ENCODE measurements at places on chromosomes 6 and 20.

GRCh38 chr6:52209770-52210169 is 23.6 kb downstream of the IL17A start:
- no peak for DNase-seq

GRCh38 chr6:144264270-144265060 is 20.7 kb upstream of the UTRN start:
- no peak for DNase-seq

DNA sequence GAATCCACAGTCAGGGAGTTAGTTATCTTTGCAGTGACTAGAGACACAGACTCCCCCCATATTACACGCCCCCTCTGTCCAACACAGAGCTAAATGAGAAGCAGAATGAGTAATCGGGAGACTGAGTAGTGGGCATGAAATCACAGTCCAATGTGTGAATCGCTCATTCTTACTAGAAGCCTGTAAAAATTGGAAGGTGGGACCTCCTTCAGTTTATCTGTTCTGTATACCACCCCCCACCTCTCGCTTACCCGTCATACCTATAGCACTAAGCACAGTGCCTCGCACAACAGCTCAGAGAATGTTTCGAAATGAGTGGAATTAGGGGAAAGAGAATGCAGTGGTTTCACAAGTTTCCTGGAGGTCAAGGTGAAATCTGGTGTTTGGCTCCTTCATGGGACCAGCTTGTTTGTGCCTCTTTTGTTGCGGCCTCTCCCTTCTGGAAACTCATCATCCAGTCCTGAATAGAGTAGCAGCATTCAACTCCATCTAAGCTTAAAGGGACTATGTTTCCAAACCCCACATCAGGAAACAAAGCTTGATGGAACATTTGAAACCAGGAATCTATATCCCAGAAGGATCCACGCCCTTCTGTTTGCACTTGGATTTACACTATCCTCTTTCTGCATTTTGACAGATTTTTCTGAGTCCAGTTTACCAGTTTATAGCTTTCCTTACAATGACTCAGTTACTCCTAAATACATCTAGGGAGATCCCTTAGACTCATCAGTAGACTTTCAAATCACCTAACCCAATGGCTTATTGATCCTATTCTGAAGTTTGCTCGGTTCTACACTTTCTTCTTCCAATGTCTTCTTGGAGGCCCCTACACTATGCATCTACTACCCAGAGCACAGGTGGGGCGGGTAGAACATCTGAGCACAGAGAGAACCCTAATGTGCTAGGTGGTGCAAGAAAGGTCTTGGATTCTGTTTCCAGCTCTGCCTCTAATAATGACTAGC is 59.2 kb upstream of the PIM1 start:
- DNase-seq: no peak

GRCh38 chr6:21138336-21139069 is 455.0 kb upstream of the SOX4 start:
- no peak for DNase-seq

DNA sequence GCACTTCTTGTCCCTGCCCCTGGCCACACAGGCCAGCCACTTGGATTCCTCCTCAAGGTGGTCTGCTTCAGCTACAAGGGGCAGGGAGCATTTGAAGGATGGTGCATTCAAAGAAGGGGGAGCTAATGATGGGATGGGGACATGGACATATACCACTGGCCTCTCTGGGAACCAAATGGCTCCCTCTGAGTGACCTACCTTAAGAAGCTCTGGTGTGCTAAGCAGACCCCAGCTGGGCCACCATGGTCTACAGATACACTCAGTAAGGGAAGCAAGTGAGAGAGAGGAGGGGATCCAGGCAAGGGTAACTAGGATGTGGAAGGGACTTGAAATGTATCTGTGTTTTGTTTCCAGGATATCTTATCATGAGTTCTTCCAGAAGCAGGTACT is 62.4 kb downstream of the TTI1 start:
- DNase-seq: no peak

GRCh38 chr6:52937908-52938307 is 28.4 kb upstream of the GSTA3 start:
- no peak for DNase-seq

- DNase-seq: no peak
Observed at GRCh38 chr6:968791-969190, 275.9 kb upstream of the EXOC2 start.

DNA sequence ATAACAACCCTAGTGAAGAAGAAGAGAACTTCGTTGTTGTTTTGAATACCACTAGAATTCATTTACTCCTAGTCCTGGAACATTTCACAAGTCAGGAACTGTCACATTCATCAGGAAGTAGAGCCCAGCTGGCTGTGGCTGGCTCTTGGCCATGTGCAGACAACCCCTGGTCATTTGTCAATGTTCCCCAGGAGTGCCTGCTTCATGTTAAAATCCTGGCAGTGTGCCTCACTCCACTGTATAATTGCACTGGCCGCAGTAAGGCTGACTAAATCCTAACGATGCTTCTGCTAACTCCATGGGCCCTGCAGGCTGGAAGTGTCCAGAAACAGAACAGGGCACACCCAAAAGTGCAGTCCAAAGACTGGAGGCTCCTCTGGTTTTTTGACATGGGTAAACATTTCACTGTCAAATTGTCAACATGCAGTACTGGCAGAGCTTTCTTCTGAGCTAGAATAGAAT is 41.5 kb upstream of the ADGRF1 start:
- DNase-seq: peak; percentile 12

- no peak for DNase-seq
Observed at GRCh38 chr6:100479179-100480035, 14.7 kb upstream of the SIM1 start.

GRCh38 chr6:111157412-111157811 is 70.1 kb downstream of the SLC16A10 start:
- no peak for DNase-seq

DNA sequence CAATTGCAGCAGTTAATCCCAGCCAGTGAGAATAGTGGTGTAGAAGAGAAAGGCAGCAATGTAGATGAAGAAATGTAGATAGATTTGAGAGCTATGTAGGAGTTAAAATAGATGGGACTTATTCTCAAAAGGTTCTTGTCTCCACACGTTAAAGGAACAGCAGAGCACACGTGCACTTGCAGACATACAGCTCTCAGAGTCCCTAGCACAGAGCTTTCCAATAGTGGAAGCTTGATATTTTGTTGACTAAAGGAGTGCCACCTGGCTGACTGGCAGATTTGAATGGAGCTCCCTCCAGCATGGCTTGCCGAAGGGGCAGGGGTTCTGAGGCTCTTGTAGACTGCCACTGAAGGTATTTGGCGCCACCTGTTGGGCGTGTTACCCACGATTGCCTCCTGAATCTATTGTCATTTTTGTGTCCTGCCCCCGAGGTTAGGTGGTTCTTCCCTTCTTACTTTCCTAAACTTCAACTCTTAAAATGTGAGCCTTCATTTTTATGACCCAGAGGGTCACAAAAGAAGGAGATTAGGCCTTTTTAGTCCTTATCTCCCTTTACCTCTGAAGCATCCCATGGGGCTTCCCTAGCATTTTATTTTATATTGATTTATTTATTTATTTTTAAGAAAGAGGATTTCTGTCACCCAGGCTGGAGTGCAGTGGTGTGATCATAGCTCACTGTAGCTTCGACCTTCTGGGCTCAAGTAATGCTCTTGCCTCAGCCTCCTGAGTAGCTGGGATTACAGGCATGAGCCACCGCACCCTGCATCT is 16.4 kb downstream of the BRD2 start:
- peak; percentile 22 for DNase-seq

DNA sequence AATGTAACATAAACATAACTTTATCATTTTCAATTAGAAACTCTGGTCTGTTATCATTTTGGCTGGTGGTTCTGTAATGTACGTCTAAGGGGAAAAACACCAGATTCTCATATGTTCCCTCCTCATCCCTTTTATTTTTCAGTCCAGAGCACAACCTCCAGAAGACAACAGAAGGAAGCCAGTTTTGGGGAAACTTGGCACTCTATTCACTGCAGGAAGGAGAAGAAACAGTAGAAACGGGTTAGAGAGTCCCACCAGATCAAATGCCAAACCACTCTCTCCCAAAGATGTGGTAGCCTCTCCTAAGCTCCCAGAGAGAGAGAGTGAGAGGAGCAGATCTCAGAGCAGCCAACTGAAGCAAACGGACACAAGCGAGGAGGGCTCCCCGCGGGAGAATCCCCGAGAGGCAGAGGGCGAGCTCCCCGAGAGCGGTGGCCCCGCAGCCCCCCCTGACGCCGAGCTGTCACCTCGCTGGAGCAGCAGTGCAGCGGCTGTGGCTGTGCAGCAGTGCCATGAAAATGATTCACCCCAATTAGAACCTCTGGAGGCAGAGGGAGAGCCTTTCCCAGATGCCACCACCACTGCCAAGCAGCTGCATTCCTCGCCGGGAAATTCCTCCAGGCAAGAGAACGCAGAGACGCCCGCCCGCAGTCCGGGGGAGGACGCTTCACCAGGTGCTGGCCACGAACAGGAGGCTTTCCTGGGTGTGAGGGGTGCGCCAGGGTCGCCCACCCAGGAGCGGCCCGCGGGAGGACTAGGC is 117.8 kb downstream of the RTN4IP1 start:
- no peak for DNase-seq

DNA sequence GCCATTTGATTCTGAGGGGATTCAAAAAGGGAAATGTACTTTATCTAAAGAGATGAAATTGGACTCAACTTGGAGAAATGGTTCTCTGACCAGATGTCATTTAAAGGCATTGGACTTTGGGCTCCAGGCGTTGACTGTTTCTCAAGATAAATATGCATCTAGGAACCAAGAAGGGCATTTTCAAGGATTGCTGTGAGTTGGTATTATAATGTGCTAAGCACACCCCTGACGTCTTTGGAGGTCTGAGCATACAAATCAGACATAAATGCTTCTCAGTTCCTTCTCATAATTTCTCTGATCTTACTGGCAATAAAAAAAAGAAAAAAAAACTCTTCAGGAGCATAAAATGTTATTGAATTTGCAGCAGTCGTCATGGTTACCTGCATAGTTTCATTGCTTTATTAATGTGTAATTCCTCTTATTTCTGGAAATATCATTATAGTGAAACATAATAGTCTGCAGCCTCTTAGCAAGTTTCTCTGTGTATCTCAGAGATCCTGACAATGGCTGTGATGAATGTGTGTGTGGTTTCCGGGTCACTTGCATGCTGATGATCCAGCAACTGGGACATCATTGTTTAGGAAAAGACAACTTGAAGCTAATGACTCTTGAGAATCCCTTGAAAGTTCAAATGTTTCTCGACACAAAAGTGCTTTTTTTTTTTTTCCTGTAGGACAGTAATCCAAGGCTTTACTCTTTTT is 136.0 kb downstream of the AIG1 start:
- DNase-seq: no peak

GRCh38 chr6:28858963-28859362 is 64.8 kb downstream of the TRIM27 start:
- DNase-seq: no peak

GRCh38 chr20:59589086-59589684 is 15.2 kb upstream of the PHACTR3 start:
- DNase-seq: no peak

DNA sequence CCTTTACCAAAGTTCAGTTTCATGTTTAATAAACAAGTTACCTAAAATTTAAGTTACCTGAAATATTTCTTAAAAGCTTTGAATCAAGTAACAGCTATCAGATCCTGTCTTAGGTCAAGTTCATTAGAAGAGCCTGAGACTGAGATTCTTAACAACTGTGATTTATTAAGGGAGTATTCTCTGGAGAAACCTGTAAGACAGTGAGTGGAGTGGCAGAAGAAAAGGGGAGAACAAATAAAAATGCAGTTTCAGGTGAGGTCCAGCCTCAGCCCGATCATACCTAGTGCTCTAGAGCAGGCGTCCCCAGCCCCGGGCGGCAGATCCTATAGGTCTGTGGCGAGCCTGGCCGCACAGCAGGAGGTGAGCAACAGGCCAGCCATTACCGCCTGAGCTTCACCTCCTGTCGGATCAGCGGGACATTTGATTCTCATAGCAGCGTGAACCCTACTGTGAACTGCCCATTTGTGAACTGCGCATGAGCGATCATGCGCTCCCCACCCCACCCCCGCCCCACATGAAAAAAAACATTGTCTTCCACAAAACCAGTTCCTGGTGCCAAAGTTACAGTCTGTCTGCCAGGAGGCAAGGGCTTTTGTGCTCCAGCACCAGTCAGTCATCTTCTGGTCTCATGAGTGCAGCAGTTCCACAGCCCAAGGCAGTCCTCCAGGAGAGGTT is 59.2 kb upstream of the ADGRB3 start:
- peak; percentile 51 for DNase-seq

DNA sequence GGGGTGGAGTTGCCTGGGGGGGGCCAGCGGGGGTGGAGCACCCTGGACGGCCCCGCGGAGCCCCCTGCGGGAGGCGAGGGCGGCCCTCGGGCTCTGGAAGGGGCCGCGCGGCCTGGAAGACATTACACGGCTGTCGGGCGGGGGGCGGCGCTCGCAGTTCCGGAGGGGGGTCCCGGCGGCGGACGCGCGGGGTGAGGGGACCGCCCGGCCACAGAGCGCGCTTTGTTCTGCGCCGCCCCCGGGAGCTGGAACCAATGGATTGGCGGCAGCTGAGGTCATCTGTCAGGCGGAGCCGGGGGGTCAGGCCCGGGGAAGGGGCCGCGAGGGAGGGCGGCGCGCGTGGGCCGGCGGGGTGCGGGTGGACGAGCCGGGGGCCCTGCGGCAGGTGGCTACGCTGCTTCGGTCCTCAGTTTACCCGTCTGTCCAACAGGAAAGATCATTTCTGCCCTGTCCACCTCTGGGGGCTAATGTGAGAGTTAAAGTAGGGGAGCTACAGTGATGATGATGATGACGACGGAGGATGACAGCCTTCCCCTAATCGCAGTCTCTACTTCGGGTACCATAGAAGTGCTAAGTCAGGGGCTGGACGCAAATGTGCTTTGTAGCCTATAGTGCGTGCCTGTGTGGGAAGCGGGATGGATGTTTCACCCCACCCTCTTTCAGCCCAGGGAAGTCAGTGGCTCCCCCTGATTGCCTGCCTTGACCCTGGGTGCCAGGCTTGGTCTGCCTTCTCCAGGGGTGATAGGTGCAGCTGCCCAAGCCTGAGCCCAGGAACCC is 10.4 kb downstream of the SRXN1 start:
- DNase-seq: no peak

- no peak for DNase-seq
Observed at GRCh38 chr20:63531686-63532448, 5.3 kb downstream of the PTK6 start.

DNA sequence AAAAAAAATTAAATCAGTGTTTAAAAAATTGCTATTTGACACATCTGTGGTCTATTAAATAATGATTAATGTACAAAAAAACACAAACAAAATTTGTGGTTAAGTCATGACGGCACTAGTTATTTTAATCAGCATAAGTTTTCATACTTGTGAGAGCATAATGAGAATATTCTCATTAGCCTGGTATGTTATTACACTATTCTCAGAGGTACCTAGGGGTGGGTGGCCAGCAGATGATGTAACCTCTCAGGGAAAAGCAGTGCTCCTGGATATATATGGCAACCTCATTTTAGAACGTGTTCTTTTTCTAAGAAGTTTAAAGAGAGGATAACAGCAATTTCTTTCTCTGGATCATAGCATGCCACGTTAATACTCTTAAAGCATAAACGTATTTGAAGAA is 109.2 kb downstream of the GJA1 start:
- DNase-seq: no peak

DNA sequence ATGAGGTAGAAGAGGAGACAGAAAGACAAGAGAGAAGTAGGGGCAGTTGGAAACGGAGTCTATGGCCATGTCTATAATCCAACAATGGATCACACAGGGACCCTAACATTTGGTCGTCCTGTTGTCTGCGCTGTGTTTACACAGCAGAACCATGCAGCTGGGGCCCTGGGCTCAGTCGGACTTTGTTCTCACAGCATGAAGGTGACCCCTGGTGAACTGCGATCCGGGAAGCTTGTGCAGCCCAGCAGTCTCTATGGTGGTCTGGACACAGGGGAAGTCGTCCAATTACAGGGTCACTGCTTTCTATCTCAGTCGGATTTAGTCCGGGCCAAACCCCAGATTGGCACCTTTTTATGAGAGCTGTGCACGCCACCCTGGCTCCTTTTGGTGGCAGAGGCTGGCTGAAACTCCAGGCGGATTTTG is 153.6 kb downstream of the FOXA2 start:
- DNase-seq: no peak

All from C1 segment of cervical spinal cord (tissue), 14 donors.